Activated T-cell treated with anti-CD3 and anti-CD28 coated beads, Interleukin-2, amount 50 U/mL, for 72 hours (primary cell): ENCODE measurements at places on chromosomes 1 and 21. TPM values are rescaled to one million over a fixed set of nuclear protein-coding genes. Genes with fewer than 3 reads are reported as not detected.

GRCh38 chr1:57959531-57960241, 535.8 kb upstream of the DAB1 start:
- no peaks in the 10 kb centered on the region for H3K36me3 ChIP-seq
- H3K27me3 ChIP-seq = no peaks in the 10 kb centered on the region
- no peak for DNase-seq
- no peak overlapping the region for H3K4me3 ChIP-seq
- no peak overlapping the region for H3K27ac ChIP-seq

Gene AGO3
- total RNA-seq = 35.9 TPM

DNA sequence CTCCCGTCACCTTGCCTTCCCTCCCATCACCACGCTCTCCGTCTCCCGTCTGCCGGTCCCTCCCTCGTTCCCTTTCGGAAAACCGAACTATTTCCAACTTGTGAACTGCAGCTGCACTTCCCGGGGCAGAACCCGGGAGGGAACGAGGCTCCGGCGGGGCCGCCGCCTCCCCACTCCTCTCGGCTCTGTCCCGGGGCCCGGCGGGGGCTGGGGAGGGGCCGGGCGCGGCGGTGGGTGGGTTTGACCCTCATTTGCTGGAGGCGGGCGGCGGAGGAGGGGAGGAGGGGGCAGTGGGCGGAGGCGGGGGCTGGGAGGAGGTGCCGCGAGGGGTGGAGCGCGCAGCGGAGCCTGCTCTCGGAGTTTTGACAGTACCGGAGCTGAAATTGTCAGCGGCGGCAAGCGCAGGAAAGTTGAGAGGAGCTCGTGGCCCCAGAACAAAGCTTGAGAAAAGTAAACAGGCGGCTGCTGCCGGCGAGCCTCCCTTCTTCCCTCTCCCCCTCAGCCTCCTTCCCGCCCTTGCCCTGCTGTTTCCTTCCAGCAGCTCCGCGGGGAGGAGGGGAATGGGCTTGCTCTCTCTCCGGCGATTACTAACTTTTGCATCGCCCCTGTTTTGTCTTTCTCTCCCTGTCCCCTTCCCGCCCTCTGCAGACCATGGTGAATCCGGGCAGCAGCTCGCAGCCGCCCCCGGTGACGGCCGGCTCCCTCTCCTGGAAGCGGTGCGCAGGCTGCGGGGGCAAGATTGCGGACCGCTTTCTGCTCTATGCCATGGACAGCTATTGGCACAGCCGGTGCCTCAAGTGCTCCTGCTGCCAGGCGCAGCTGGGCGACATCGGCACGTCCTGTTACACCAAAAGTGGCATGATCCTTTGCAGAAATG, 2.9 kb downstream of the LMO4 start:
- H3K27me3 ChIP-seq = peaks cover 33% of the 10 kb centered on the region
- peak; percentile 55 for DNase-seq
- H3K4me1 ChIP-seq = peaks cover 55% of the 10 kb centered on the region
- peak overlapping the region; percentile 2 for H3K27ac ChIP-seq
- peak overlapping the region; percentile 80 for H3K4me3 ChIP-seq

Gene BOLA1
- total RNA-seq = 29.4 TPM

- H3K4me3 ChIP-seq = no peak overlapping the region
- no peak overlapping the region for H3K27ac ChIP-seq
- DNase-seq = no peak
- peaks cover 11% of the 10 kb centered on the region for H3K27me3 ChIP-seq
Measured at GRCh38 chr1:54834007-54834541, 33.0 kb upstream of the TTC22 start.

- H3K4me3 ChIP-seq = no peak overlapping the region
- no peaks in the 10 kb centered on the region for H3K36me3 ChIP-seq
- peaks cover 6% of the 10 kb centered on the region for H3K27me3 ChIP-seq
- H3K4me1 ChIP-seq = no peaks in the 10 kb centered on the region
- H3K27ac ChIP-seq = no peak overlapping the region
Measured at GRCh38 chr1:36864823-36865601, 169.3 kb downstream of the GRIK3 start.

GRCh38 chr1:159866905-159867663, 4.6 kb upstream of the VSIG8 start:
- no peak overlapping the region for H3K4me3 ChIP-seq
- H3K36me3 ChIP-seq = no peaks in the 10 kb centered on the region
- peaks cover 10% of the 10 kb centered on the region for H3K27me3 ChIP-seq
- H3K4me1 ChIP-seq = peaks cover 7% of the 10 kb centered on the region

DNA sequence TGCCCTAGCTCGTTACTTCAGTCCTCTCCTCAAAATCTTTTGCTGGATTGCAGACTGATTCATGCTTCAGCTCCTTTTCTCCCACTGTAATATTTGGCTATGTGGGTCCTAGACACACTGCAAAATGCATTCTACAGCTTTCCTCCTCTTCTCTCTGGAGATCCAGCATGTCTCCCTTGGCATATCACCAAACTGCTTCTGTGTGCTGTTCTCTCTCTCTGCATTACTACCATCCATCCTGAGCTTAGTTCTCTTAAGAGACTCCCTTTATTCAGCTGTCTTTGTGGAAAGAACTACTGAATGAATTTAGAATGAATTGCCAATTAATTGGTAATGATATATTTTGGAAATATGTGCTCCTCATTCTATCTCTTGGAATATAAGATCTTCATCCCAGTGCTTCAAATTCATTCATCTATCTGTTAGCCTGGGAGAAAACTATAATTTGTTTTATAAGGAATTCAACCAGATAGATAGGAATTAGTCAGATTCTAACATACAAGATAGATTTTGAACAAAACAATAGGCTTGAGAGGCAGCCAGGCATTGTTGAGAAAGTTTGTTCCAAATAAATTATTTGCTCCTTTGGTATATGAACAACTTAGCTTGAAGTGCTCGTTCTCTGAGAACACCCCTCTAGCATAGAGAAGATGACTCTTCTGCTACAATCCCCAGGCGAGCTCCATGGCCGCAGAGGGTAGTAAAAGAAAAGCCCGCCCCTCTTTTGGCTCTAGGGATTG, 71.9 kb downstream of the NTMT2 start:
- no peak overlapping the region for H3K27ac ChIP-seq
- peaks cover 5% of the 10 kb centered on the region for H3K4me1 ChIP-seq
- peaks cover 31% of the 10 kb centered on the region for H3K27me3 ChIP-seq

DNA sequence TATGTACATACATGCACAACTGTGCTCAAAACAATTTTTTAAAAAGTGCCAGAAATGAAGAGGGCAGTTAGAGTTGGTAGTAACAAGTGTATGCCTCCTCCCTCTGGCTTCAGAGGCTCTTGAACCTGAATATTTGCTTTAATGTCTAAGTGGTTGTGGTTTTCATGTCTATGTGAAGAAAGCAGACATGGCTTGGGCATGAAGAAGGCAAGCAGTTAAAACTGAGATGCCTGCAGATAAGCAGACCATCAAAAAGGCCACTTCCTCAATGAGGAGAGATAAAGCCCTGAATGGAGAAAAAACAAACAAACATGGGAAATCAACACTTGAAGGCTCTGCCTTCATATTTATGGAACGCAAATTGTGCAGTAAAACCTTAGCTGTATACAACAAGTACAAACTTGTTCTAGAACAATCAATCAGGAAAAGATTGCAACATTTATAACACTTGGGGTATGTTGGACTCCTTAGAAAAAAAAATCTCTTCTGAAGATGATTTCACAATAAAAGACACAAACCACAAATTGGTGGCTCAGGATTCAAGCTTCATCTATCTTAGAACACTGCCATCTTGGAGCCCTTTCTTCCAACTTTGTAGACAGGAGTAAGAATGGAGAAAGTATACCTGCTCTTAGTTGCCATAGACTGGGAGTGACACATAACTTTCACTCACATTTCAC, 52.7 kb upstream of the PLA2G4A start:
- H3K36me3 ChIP-seq = no peaks in the 10 kb centered on the region
- no peak for DNase-seq
- peaks cover 13% of the 10 kb centered on the region for H3K4me1 ChIP-seq
- peaks cover 35% of the 10 kb centered on the region for H3K27me3 ChIP-seq

Gene TMEM82
- not detected for total RNA-seq

DNA sequence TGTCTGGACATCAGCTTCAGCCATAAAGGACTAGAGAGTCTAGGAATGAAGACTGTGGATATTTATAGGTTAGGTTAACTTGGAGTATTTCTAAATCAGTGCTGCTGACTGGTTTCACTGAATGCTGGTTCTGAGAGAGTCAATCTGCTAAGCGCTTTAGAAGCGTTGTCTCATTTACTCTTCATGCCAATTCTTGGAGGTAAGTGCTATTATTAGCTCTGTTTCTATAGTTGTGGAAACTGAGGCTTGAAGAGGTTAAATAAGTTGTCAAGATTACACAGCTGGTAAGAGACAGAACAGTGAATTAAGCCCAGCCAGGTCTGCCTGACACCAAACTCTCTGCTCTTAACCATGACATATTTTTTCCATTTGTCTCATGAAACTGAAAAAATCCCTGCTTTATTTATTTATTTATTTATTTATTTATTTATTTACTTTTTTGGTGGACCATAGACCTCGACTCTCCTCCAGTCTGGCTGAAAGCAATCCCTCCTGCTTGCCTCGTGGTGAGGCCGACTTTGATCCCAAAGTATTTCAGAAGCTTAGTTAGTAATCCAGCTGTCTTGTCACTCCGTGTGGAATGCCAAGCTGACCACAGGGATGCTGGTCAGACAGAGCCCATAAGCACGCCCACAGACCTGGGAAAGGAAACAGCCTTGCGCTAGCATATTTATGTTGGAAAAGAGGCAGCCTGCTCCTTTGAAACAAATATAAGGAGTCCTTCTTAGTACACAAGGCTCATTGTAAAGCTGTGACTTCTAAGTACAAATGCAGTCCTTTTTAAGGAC, 16.9 kb downstream of the NTMT2 start:
- peaks cover 6% of the 10 kb centered on the region for H3K27me3 ChIP-seq
- no peak for DNase-seq
- H3K36me3 ChIP-seq = no peaks in the 10 kb centered on the region
- H3K4me1 ChIP-seq = no peaks in the 10 kb centered on the region
- no peak overlapping the region for H3K27ac ChIP-seq

DNA sequence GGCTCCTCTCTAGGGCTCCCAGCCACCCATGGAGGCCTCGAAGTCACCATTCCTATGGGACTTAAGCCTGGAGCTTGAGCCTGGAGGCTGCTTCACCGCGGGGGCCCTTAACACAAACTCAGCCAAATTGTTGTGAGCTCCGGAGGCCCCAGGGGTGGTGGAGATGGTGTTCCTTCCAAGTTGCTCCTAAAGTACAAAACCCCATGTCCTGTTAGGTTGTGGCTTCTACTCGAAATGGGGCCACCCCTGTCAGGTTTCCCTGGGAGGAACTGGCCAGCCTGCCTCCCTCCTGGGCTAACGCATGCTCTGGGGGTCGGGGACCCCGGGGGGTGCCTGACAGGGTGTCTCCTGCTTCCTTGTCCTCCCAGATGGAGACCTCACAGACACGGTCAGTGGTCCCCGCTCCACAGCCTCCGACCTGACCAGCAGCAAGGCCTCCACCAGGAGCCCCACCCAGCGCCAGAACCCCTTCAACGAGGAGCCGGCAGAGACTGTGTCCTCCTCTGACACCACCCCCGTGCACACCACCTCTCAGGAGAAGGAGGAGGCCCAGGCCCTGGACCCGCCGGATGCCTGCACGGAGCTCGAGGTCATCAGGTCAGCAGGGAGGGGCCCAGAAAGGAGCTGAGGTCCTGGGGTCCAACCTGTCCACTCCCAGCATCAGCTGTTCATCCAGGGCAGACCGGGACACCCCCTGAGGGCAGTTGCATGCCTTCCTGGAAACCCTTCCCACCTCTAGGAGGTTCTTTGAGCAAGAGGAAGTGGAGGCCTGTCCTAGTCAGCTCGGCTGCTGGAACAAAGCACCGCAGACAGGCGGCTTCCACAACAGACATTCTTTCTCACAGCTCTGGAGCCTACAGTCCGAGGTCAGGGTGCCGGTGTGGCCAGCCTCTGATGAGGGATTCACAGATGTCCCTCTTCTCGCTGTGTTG, 10.8 kb upstream of the SLC25A34 start:
- H3K36me3 ChIP-seq = no peaks in the 10 kb centered on the region
- no peaks in the 10 kb centered on the region for H3K27me3 ChIP-seq

DNA sequence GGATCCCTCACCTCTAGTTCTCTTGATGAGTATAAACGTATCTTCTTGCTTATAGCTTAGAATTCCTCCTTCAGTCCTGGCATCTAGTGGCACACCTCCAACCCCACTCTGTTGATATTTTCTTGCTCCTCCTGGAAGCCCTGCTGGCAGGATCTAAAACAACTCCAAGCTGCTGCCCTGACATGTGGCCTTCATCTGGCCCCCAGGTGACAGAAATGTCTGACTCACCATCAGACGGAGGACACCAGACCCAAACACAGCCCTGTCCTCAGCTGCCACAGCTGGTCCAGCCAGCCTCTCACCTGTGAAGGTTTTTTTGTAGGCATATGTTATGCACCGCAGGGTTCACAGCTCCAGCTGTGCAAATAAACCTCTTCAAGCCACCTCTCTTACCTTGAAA, 53.4 kb downstream of the KRTAP19-8 start:
- H3K4me1 ChIP-seq = no peaks in the 10 kb centered on the region
- H3K36me3 ChIP-seq = no peaks in the 10 kb centered on the region
- H3K27ac ChIP-seq = no peak overlapping the region

DNA sequence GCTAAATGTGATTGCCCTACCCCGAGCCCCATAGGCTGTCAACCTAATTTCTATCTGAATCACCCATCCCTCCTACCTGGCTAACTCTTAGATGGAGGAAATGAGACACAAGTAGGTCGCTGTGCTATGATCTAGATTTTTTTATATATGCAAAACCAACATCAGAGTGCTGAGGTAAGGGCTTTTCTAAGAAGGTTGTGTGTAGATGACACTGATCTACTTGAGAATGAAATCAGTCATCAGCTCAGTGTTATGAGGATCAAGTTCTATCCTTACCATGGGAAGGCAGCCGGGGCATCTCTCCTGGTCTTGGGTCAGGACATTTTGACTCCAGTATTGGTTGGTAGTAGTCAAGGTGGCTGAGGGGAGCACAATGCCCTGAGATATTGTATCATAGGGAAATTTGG, 23.6 kb downstream of the SLAMF1 start:
- peak overlapping the region; percentile 99 for H3K27ac ChIP-seq
- peak overlapping the region; percentile 83 for H3K4me3 ChIP-seq
- H3K4me1 ChIP-seq = peaks cover 94% of the 10 kb centered on the region
- H3K36me3 ChIP-seq = peaks cover 54% of the 10 kb centered on the region
- H3K27me3 ChIP-seq = no peaks in the 10 kb centered on the region
- peak; percentile 63 for DNase-seq

Gene WNT2B
- 0.53 TPM for total RNA-seq

GRCh38 chr1:111965781-111966443, 23.6 kb downstream of the KCND3 start:
- no peaks in the 10 kb centered on the region for H3K36me3 ChIP-seq
- DNase-seq = no peak
- no peaks in the 10 kb centered on the region for H3K4me1 ChIP-seq
- H3K4me3 ChIP-seq = no peak overlapping the region

Gene SERTAD4
- total RNA-seq = not detected

Gene ZNF683
- total RNA-seq = not detected

GRCh38 chr1:197343663-197344273, 75.7 kb downstream of the CRB1 start:
- H3K4me1 ChIP-seq = no peaks in the 10 kb centered on the region
- no peak overlapping the region for H3K27ac ChIP-seq
- no peak for DNase-seq
- H3K4me3 ChIP-seq = no peak overlapping the region
